ENCODE measurements at places on chromosomes 2 and 18.

DNA sequence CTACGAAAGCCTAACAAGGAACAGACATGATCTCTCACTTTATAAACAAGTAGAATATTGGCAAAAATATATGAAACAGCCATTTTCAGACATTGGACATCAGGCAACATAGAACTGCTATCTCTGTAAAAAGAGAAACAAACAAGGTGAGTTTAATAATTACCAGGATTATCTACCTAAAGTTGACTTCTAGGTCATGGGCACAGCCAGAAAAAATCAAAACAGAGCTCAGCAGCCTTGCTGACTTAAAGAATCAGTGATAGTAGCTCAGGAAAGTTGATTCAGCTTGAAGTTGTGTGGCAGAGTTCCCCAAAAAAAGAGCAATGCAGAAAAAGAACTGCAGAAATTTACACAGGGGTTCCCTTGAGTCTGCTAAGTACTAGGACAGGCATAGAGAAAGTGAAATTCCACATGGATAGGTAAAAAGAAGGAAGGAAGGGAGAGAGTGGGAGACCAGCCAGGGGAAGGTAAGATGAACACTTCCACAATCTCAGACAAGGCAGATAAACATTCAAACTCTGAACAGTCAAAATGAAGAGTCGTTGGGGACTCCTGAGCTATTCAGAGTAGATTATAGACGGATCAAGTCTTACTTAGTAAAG lies 102.0 kb downstream of the EXOC6B start:
- no peak for DNase-seq

GRCh38 chr2:217325251-217325650 lies 465.4 kb upstream of the TNP1 start:
- no peak for DNase-seq

- no peak for DNase-seq
These were observed 129.1 kb upstream of the DOCK10 start for GRCh38 chr2:225171350-225171749.

DNA sequence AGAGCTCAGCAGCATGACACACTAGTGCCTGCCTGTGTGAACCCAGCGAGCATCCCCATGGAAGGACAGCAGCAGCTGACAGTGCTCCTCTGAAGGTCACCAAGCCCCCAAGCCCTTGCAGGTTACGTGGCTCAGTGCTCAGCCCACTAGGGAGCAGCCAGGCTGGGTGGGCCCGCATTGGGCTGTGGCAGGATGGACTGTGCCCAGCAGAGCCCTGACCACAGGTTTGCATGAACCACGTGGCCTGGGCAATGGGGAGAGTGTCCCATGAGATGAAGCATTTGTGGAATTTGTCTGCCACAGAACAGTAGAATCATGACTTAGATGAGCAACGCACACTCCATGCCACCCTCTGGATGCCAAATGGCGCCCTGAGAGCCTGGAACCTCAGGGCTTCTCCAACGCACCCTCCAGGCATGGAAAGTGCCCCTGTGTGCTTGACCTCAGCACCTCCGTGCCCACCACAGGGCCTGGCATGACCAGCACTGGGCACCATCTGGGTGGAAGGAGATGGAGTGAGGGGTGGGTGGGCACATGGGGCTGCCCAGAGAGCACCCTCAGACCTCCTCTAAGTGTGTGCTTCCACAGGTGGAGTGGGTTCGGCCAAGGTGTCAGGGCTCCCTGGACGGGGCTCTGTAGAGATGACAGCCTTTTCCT lies 216.1 kb upstream of the RAB6C start:
- DNase-seq, result no peak

- DNase-seq, result no peak
These were observed 1404.3 kb downstream of the SUCLG1 start for GRCh38 chr2:83054751-83055150.

DNA sequence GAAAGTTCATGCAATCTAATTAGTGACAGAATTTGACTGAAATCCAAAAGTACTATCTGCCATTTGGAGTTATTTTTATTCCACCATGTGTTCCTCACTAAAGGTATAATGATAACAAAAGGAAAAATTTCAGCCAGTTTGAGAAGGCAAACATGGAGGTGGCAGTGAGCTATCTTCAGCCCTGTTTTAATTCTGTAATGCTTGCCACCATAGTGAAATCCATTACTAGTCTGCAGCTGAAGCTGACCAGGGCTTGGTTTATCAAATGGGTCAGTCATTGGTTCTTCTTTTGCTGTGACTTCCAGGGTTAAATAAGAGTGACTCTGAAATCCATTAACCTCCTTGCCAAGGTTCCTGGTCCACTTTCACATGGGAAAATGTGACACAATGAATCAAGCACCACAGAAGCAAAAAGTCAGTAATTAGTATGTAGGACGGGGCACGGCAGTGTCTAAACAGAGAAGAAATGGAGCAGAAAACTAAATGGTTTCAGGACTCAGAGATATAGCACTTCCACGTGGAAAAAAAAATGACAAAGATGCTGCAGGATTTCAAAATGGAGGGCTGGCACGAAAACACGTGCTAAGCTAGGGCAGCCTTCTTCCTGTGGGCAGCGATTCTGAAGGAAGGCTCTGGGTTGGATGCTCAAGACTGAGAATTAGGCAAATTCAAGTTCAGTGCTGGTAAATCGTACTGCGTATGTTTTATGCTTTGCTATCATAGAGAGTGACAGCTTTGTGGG lies 87.2 kb downstream of the EPHA4 start:
- no peak for DNase-seq

DNA sequence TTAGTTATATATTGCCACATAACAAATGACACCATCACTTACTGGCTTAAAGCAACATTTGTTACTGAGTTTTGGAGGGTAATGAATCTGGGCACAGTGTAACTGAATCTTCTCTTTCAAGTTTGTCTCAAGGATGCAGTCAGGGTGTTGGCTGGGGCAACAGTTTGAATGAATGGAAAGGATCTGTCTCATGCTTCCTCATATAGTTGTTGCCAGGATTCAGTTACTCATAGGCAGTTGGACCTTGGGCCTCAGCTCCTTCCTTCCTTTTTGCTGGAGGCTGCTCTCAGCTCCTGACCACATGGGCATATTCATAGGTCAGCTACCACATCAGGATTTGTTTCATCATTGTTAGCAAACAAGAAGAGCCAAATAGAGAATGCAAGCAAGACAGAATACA lies 466.1 kb upstream of the MC4R start:
- no peak for DNase-seq
